Testis (tissue), 5 donors: ENCODE measurements at places on chromosomes 11 and 22. TPM values are rescaled to one million over a fixed set of nuclear protein-coding genes. Genes with fewer than 3 reads are reported as not detected.

Gene LRRC10B
- total RNA-seq: 4.8 TPM

Gene EXPH5
- total RNA-seq: 0.71 TPM

Gene SLC15A3
- total RNA-seq: 9.3 TPM

GRCh38 chr22:42959576-42960509 is 55.1 kb downstream of the PACSIN2 start:
- DNase-seq: no peak

GRCh38 chr11:62611705-62612365 is 740 bp downstream of the EML3 start:
- peak; percentile 69 for DNase-seq

GRCh38 chr11:20917306-20917705 is 247.9 kb downstream of the NELL1 start:
- DNase-seq: no peak

DNA sequence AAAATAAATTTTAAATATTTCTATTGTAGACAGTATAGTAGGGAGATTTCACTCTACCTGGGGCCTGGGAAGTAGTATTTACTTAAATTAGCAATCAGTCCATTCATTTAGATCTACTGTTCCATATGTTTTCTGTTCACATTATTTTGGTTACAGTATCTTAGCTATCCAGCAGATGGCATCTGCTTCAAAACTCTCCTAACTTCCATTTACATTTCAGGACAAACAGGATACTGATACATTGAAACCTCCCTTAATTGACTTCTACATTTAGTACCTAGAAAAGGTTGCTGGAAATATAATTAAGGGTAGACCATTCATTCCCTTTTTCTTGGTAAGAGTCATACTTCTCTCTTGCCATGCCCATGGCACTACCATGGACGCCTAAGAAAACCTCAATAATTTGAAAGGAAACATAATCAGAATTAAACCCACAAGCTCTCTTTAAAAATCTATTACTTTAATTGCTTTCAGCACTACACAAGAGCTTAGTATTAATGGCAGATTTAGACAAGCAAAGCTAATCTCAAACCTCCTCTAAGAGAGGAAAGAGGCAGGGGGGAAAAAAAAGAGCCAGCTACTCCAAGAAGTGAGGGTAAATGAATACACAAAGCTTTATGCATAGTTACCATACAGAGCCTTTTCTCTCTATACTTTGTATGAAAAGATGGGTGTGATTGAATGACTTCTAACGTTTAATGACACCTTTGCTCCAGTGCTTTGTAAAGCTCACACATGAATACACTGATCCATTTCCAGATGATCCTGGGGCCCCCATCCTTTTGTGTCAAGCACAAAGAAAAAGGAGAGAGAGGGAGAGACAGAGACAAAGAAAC is 131.2 kb upstream of the MTMR2 start:
- no peak for DNase-seq

- DNase-seq: peak; percentile 48
Measured at GRCh38 chr11:62124186-62125113, 639 bp downstream of the INCENP start.

DNA sequence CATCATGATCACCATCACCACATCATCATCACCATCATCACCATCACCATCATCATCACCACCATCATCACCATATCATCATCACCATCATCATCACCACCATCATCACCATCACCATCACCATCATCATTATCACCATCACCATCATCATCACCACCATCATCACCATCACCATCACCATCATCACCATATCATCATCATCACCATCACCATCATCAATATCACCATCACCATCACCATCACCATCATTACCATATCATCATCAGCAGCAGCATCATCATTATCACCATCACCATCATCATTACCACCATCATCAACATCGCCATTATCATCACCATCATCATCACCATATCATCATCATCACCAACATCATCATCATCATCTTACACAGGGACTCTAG is 351.1 kb downstream of the MIAT start:
- DNase-seq: no peak

DNA sequence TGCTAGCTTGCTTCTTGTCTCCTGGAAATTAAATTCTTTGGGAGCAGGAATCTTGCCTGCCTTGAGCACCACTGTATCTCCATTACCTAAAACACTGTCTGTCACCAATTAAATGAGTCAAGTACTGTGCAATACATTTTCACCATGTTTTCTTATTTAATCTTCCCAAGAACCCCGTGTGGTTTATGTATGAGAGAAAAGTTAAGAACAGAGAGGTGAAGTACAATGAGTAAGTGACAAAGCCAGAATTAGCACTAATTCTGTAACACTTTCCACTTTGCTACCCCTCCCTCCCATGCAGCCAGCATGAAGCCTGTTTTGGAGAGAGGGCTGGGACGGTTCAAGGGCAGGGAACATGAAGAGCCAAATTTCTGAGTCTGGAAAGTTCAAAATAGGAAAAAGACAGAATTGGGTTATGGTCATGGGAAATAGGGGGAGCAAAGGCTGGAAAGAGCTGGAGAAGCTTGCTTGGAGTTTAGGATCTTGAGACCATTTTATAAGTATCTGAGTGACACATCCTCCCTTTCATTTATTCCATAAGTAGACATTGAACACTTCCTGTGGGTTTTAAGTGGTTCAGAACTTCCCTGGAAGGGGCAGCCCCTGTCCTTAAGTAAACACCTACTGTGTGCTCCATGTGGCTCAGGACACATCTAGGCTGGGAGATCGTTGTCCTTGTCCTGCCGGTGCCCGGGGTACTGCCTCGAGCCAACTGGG is 60.5 kb upstream of the CHST1 start:
- peak; percentile 40 for DNase-seq

- no peak for DNase-seq
Measured at GRCh38 chr11:78594814-78595213, 20.1 kb upstream of the NARS2 start.

- no peak for DNase-seq
Measured at GRCh38 chr11:121894581-121894980, 221.4 kb downstream of the BLID start.

GRCh38 chr11:70612459-70613141 is 214.3 kb downstream of the CTTN start:
- no peak for DNase-seq

DNA sequence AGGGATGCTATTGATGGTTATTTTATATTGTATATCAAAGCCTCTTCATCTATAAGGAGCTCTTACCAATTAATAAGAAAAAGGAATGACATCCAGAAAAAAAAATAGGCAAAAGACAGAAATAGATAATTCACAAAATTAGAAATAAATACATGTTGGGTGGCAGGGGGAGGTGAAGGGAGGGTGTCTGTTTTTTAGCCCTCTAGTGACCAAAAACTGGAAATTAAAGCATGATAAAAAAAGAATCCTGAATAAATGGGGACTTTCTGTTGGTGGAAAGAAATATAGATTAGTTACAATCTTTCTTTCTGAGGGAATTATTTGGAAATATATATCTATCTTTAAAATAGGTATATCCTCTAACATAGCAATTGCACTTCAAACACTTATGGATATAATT is 42.0 kb upstream of the TTC36 start:
- DNase-seq: no peak
